ENCODE measurements at places on chromosomes 7 and 10.

DNA sequence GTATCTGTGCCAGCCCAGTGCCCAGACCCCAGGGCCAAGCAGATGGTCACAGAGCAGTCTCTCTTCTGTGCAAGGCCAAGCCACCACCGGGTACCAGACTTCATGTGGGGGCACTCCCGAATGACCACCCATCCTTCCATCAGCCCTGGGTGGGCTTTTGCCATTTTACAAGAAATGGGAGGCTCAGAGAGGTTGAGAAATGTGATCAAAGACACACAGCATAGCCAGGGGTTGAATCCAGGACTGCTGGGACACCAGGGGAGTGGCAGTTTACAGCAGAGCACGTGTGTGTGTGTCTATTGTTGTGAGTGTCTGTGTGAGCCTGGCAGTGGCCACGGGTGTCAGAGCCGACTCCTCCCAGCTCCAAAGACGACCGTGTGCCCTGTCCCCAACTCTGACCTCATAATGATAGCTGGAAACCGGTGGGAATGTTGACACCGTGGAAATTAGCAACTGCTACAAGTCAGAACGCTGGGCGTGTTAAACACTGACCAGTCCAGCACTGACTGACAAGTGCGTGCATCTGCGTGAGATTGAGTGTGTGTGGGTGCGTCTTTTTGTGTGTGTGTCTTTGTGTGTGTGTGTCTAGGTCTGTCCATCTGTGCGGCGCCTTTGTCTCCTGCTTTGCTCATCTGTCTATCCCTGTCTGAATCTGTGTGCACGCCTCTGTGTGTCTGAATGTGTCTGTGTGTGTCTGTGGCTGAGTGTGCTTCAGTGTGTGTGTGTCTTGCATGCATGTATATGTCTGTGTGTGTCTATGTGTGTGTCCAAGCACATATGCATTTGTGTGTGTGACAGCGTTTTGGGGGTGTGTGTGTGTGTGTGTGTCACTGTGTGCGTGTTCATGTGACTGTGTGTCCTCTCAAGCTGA lies 17.2 kb upstream of the SLC29A4 start:
- no peak for DNase-seq

DNA sequence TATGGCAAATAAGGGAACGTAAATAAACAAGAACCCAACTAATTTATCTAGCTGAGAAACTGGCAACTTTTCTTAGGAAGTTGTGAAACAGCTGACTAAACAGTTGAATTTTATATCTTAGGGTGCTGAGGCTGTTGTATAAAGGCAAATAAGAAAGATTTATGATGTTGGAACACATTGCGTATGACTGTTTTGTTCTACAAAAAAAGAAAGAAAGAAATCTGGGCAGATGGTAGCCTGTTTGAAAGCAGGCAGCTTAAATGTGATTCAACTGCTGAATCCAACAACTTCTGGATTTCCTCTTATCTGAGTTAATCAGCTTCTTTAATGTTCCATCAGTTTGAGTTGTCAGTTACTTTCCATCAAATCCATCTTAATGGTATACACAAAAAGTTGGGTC lies 214.5 kb downstream of the SNX13 start:
- no peak for DNase-seq

DNA sequence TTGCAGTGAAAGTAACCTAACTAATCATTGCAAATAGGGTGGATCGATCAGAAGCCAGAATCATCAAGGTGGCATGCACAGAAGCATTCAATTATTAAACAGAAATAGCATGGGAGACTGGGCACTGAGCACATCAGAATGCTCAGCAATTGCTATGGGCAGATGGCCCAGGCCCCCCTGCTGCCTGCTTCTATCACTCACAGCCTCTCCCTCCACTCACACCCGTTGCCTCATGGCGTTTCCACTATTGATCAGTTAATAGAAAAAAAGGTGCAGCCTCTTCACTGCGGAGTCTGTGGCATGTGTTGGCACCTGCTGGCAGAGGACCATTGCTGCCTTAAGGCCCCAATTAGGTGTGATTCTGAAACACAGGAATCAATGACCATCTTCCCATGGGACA lies 11.2 kb upstream of the HTR5A start:
- DNase-seq, result no peak

DNA sequence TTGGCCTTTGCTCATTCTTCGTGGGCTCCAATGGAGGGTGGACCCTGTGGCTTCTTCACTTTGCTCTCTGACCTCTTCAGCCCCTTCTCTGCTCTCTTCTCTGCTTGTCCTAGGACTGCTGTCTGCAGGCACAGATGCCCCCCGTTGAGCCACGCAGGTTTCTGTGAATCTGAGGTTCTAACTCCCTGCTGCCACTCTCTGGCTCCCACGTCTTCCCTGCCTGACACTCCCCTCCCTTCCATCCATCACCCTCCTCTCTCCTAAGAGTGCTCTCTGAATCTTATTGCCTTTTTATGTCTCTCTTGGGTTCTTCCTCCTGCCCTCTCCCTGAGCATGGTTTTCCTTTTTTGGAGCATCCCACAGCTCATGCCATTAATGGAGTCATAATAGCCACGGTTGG lies 499.5 kb upstream of the GALNT17 start:
- DNase-seq, result no peak

DNA sequence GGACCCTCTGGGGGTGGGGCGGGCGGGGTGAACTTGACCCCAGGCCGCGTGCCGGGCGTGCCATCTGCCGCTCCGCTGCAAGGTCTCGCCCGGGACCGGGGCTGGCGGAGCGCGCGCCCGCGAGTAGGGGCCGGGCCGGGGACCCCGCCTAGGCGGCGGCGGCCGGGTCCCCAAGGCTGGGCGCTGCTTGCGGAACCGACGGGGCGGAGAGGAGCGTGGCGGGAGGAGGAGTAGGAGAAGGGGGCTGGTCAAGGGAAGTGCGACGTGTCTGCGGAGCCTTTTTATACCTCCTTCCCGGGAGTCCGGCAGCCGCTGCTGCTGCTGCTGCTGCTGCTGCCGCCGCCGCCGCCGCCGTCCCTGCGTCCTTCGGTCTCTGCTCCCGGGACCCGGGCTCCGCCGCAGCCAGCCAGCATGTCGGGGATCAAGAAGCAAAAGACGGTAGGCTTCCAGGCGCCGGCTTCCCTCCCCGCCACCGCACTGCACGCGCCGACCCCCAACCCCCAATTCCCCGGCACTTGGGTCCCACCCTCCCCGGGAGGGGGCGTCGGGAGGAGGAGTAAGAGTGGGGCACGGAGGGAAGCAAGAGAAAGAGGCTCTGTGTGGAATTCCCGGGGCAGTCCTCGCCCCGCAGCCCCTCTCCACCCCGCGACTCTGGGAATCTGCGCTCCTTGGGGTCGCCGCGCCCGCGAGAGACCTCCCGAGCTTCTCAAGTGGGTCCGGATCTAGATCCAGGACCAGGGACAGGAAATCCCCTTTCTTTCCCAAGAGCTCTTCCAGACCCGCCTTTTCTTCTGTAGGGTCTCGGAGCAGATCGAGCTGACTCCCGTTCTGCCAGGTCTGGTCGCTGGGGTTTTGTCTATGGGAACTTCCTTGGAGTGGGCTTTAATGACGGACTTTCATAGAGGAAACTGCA lies at the start of gene PAPSS2:
TSS of gene PAPSS2 (plus strand) at position 308 of the 913 bp plus-strand sequence. CDS start at position 412, 104 bp downstream.
- DNase-seq, result no peak

GRCh38 chr10:102643336-102644065 lies 778 bp upstream of the TRIM8 start:
- DNase-seq, result peak; percentile 62

DNA sequence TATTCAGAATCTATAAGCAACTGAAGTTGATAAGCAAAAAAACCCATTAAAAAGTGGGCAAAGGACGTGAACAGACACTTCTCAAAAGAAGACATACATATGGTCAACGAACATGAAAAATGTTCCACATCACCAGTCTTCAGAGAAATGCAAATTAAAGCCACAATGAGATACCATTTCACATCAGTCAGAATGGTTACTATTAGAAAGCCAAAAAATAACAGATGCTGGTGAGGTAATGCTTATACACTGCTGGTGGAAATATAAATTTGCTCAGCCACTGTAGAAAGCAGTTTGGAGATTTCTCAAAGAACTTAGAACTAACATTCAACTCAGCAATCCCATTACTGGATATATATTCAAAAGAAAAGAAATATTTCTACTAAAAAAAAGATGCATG lies 332.8 kb upstream of the PLXDC2 start:
- DNase-seq, result no peak

- DNase-seq, result no peak
Measured at GRCh38 chr10:96505150-96506136, 8.3 kb downstream of the TLL2 start.

DNA sequence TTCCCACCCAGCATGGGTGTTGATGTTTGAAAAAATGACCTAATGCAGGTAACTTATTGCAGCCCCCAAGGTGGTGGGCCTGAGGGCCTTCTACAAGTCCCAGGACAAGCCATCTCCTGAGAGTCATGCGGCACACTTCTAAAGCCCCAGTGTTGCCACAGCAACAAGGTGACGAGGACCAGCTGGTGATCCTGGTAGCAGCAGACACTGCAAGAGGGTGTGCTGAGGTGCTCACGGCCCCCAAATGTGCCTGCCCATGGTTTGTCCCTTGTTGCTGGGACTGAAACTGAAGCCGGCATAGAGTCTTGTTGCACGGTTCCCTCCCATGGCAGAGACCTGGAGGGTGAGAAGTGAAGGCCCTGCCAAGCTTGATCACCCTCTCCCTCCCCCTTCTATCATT lies 333.2 kb upstream of the MGMT start:
- no peak for DNase-seq

DNA sequence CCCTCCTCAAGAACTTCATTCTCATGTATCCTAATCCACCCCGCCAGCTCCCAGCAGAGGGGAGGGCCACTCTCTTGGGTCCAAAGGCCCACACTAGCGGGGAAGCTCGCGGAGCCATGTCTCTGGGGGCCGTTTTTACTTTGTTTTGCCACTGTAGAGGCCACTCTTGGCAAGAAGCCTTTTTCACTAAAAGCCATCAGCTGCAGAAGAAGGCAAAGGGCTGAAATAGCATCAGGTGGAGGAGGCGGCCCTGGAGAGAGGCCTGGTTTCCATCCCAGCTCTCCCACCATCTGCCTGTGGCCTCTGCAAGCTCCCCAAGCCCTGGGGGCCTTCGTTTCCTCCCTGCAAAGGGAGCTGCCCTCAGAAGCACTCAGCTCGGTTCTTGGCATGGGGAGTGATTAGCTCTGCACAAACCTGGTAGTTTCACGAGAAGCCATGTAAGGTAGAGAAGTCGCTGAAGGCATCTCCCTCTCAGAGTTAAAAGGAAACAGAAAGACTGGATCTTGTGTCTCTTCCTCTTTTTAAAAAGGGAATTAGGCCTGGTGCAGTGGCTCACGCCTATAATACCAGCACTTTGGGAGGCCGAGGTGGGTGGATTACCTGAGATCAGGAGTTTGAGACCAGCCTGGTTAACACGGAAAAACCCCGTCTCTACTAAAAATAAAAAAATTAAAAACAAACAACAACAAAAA lies 70.3 kb downstream of the PARP12 start:
- DNase-seq, result no peak

DNA sequence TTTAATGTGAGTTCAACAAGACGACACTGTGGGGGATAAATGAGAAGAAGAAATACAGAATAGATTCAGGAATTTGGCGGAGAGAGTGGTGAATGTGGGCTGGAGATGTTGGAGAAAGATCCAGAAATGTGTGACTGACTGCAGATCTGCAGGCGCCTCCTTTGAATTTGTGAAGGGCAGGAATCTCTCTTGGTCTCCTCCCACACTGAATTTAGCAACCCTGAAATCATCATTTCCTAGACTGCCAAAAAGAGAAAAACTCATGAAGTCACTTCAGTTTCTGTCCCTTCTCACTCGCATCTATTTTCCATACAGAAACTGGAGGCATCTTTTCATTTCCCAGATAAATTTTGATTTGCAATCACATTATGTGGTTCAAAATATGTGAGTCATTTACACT lies 128.7 kb downstream of the GNAI1 start:
- no peak for DNase-seq

GRCh38 chr10:77960829-77961329 lies 34.3 kb upstream of the DLG5 start:
- DNase-seq, result no peak

DNA sequence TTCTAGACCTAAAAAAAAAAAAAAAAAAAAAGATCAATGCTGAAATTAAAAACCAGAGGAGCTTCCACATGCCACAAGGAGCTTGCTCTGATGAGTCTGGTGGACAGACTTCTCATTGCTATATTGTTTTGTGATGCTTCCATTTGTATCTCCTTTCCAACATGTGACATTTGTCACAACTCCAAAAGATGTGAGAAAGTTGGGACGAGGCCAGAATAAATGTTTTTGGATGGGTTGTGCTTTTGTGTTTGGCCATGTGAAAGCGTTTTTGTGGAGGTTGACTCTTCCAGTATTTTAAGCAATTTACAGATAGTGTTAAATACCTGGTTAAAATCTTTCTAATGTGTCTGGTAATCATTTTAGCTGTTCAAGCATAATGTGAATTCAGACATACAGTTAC lies 280.1 kb downstream of the SKAP2 start:
- DNase-seq, result no peak

DNA sequence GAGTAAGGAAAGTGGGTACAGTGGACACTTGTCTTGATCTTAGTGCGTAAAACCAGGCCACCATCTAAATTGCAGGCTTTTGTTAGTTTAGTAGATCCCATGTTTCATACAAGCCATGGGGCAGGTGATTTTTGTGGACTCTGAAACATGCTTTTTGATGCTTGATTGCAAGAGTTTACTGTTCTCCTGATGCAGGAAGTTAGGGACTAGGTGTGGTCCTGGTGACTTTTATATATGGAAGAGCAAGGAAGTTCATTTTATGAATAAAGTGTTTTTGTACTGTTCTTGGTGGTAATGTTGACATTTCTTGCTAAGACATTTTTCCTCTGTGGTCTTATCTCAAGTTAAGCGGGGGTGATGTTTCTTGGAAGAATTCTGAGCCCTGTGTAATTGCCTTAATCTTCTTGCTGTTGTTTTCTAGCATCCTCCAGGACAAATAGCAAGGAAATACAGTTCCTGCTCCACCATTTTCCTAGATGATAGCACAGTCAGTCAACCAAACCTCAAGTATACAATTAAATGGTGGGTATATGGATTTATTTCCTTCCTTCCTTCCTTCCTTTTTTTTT lies 89.0 kb upstream of the GJD4 start:
- no peak for DNase-seq

DNA sequence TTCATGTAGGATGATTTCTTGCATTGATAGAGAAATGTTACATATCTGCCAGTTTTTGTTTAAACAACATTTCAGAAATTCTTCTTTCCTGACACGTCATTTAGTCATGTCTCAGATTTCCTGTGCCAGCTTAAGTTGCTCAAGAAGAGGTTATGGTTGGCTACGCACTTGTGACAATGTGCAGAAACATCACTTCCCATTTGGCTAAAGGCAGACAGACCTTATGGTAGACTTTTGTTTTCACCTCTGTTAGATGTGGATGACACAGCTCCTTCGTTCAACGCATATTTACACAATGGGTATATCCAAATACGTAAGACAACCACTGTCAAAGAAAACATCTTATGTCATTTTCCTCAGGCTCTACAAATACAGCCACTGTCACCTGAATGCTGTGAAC lies 125.8 kb downstream of the DOCK4 start:
- no peak for DNase-seq

Data from activated CD8-positive, alpha-beta memory T cell treated with anti-CD3 and anti-CD28 coated beads, Interleukin-2, amount 10 ng/mL, durations not matched to agents 7 days and 5 days (primary cell).